ENCODE measurements at places on chromosomes 5 and 9.

DNA sequence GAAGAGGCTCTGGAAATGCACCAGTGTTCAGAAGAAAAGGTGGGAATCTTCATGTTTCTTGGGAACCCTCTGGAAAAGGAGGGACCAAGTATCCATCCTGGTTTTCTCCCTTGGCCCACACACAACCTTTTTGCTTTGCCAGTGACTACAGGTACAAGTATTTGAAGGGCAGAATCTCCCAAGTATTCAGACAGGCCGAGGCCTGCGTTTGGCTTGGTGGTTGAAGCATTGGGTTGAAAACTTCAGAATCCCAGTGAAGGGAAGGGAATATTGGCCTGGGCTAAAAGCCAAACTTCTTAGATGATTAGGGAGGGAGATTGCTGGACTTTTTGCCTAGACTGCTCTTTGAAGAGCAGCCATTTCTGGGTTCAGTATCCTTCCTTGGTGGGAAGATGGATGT lies 71.9 kb downstream of the UBAP1 start:
- no peak for DNase-seq

DNA sequence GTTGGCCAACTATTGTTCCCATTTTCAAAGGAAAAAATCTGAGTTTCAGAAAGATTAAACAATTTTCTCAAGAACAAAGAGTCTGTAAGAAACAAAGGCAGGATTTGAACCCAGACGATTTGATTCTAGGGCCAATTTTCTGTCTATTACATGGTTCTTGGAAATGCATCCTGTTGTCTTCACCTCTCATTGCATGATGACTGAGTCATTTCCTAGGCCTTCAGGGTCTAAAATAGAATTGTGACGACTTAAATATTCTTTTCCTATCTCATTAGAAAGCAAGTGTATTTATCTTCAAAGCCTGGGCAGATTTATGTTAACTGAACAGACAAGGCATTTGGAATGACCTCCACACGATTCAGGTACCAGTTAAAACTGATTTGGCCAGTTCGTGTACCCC lies 512.9 kb downstream of the NTRK2 start:
- no peak for DNase-seq

- no peak for DNase-seq
Observed at GRCh38 chr5:100595812-100596173, 60.6 kb downstream of the FAM174A start.

- no peak for DNase-seq
Observed at GRCh38 chr5:155274484-155274883, 260.9 kb downstream of the KIF4B start.

DNA sequence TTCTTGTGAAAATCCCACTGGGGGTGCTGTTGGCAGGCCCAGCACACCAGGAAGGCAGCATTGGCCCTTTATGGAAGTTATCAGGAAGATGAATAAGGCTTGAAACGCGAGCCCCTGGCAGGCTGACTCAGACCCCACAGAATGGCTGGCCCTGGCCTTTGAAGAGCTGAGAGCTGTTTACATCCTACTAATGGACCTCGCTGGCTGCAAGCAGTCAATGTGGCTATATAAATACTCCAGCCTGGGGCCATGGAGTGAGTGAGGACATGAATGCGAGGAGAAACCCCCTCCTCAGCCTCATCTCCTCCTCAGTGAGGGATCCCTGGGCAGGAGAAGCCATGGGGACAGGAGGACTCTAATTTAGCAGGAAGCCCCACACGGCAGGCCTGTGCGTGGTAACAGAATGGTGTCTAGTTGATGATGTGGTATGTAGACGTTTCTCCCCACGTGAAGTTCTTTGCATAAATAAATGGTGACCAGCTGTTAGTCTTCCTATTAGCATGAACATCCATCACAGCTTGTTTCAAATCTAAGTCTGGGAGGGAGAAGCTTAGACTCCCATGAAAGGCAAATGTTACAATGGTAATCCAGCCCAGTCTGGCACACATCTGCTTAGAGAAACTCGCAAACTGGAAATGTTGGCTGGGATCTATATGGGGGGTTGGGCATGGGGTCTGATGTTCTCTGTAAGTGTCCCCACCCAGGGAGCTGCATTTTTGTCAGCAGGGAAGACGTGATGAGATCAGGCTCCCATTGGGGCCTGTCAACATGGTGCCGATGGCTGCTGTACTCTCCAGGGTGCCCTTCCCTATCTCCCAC lies 175.1 kb upstream of the PITX1 start:
- no peak for DNase-seq

- no peak for DNase-seq
Observed at GRCh38 chr9:120574473-120574872, 5.5 kb downstream of the CDK5RAP2 start.

GRCh38 chr9:111005746-111006470 lies 32.4 kb downstream of the LPAR1 start:
- DNase-seq: no peak

- DNase-seq: no peak
Observed at GRCh38 chr9:22463205-22463604, 16.6 kb downstream of the DMRTA1 start.

DNA sequence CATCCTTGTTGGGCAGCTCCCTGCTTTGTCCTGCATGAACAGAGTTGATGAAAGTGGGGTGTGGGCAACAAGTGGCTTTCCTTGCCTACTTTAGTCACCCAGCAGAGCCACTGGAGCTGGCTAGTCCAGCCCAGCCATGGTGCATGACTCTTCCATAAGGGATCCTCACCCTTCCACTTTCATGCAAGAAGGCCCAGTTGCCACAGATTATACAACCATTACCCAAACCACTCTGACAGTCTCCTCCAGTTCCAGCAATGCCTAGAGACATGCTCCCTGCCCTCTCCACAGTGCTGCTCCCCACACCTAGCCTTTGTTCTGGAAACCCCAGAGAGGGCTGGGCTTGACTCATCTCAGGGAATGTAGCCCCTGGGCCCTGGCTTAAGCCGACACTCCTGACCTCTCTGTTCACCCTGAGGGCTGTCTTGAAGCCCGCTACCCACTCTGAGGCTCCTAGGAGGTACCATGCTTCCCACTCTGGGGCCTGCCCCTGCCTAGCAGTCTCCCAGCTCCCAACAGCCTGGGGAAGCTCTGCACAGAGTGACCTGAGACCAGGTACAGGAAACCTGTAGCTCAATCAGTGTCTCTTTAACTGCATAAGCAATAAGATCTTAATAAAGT lies 3.9 kb downstream of the SLC35A4 start:
- DNase-seq: no peak

GRCh38 chr9:93871286-93871685 lies 83.9 kb downstream of the BARX1 start:
- no peak for DNase-seq

- no peak for DNase-seq
Observed at GRCh38 chr9:69997524-69997923, 46.1 kb upstream of the MAMDC2 start.

DNA sequence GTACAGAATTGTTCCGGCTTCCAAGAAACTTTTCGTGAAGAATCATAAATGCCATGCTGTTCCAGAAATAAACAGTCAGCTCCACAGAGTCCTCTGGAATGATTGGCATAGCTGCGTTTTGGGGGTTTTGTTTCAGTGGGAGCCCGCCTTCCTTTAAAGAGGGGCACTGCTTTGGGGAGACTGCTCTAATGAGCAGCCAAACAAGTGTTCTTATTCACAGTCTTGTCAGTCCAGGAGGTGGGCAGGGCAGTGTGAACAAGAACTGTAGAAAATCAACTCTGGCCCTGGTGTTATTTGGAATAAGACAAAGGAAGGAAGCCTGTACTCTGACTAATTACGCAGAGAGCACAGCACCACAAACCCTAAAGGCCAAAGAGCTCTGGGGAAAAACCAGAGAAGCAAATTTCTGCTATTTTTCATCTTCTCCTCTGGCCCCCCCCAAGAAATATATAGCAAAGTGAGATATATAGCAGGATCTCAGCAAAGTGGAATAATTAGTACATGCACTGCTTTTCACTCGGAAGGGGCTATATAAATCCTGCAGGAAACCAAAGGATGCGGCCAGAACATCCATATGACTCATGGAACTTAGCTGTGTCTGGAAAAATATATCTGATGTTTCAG lies 92.9 kb downstream of the GLDC start:
- no peak for DNase-seq

GRCh38 chr5:32713361-32713769 lies 2.2 kb downstream of the NPR3 start:
- DNase-seq: no peak

DNA sequence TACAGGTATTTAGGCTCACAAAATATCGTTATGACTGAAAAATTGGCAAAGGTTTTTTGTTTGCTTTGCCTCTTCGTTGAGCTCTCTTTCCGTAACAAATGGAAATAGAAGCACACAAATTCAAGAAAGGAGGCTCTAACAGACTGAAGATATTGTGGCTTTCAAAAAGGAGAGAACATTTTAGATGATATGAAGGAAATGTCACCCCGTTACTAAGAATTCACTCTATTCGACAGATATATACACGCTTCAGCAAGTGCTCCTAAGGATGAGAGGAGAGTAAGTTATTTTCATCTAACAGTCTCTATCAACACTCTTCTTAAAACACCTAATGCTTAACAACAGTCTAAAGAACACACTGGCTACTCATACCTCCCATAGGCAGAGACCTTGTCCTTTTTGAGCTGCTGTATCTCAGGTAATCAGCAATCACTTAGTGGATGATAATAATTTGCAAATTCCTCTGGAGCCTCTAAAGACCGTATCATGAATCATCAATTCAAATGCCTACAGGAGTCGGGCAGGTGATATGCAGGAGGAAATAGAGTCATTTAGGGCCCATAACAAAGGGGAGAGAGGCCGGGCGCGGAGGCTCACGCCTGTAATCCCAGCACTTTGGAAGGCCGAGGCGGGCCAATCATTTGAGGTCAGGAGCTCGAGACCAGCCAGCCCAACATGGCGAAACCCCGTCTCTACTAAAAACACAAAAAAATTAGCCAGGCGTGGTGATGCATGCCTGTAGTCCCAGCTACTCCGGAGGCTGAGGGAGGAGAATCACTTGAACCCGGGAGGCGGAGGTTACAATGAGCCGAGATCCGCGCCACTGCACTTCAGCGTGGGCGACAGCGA lies 1.4 kb upstream of the HSDL2 start:
- DNase-seq: no peak

DNA sequence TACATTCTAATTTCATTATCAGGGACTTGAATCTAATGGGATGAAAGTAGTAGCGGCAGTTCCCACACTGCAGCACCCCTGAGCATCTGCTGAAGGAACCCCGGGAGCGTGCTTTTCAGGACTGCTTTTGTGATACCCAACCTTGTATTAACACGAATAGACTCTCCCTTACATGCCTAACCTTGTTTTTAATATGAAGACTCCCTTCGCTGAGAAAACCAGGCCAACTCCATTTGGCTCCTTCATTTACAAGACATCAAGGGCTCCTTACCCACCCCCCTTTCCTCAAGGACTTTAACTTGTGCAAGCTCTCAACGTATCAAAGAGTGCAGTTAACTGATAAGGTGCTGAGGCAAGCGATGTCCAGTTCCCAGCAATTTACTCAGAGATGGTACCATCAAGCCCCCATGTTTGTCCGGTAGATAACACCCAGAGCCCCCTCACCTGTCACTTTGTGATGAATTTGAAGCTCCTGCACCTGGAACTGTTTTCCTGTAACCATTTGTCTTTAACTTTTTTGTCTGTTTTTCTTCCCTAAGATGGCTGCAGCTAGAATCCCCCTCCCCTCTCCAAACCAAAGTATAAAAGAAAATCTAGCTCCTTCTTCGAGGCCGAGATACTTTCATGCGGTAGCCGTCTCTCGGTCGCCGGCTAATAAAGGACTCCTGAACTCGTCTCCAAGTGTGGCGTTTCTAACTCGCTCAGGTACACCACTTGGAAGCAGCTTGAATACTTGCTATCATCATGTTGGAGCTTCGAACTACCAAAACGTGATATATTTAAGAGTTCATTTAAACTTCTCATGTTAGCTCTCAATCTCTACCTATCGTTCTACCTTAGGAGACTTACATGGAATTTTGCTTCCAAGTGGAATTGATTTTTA lies 10.7 kb downstream of the HNRNPH1 start:
- DNase-seq: no peak

DNA sequence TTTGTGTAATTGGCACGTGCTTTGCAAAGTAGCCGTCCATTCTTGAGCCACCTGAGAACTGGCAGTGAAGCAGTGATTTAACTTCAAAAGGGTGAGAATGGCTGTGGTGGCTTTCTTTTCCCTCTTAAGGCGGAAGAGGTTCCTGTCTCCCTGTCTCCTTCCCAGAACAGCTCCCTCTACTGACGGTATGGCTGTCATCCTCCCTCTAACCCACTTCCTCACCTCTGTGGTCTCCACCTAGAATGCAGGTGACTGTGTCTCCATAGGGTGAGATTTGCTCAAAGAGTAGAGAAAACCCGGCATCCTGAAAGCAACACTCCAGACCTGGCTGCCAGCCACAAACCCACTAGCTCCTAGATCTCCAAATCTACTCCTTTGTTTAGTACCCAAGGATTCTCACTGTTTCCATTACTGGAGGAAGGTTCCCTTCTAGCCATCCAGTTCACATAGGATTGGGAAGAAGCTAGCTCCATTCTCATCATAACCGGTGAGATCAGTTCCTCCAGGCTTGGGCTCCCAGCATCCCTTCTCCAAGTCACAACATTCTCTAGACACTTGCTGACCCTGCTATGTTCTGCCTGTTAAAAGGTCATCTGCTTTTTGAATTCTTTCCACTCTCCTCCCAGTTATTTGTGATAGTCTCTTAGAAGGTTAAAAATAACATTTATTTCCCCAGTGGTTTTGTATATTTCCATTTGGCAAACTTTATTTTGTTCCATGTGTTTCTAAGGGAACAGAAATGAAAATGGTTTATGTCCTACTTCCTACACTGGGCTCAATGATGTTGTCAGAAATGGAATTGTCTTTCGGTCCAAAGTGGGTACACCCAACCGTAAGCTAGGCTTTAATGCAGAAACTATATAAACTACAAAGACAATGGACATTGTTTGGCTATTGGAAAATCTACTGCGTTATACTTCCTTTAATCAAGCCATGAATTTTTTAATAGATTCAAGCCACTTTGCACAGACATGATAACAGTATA lies 269.4 kb downstream of the CWC27 start:
- DNase-seq: no peak

- DNase-seq: no peak
Observed at GRCh38 chr5:7742241-7742656, 108.7 kb downstream of the CFAP90 start.

GRCh38 chr9:134922932-134923240 lies 5.2 kb upstream of the FCN1 start:
- DNase-seq: no peak

DNA sequence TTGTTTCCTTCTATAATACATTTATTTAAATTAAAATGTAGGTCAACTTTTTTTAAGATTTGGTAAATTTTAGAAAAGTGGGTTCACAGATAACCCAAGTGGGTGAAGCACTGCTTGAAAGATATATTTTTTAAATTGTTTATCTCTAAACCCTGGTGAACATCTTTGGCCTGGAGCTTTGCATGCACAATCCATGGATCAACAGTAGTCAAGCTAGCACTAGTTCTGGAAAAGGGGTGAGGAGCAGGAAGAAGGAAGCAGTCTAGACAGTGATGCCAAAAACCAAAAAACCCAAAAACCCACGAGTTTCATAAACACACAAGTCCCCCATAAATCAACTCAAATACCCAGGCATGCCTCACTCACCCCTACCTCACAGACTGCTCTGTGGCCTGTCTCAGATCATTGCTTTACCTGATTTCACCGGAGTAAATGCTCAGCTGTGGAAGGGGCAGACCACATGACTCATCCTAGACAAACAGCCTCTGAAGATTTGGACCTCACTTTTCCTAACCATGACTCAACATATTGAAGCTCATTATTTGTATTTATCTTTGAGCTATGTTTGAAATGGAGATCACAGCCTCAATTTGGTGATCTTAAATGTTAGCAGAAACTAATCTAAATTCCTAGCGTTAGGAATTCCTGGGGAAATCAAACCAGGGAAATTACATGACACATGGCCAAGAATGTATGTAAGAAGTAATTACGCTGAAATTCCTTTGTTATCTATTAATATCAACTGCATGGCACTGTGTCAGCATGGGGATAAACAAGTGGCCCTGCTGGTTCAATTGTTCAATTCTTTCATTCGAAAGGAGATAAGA lies 149.6 kb downstream of the ZNF608 start:
- DNase-seq: no peak

Data from stimulated activated CD8-positive, alpha-beta memory T cell treated with anti-CD3 and anti-CD28 coated beads, Interleukin-7, amount 100 ng/mL, for 1 hour (primary cell).